Activated T-helper 17 cell treated with anti-CD3 and anti-CD28 coated beads, Interleukin-2, amount 50 U/mL, for 72 hours (primary cell): ENCODE measurements at places on chromosomes 12 and 14.

- no peaks in the 10 kb centered on the region for H3K4me1 ChIP-seq
- no peak overlapping the region for H3K4me3 ChIP-seq
- H3K27ac ChIP-seq = no peak overlapping the region
- H3K36me3 ChIP-seq = peaks cover 37% of the 10 kb centered on the region
- no peak for ATAC-seq
- no peaks in the 10 kb centered on the region for H3K27me3 ChIP-seq
These were observed 110.5 kb downstream of the TTLL5 start for GRCh38 chr14:75771595-75771994.

- no peaks in the 10 kb centered on the region for H3K27me3 ChIP-seq
- no peak overlapping the region for H3K4me3 ChIP-seq
- H3K36me3 ChIP-seq = no peaks in the 10 kb centered on the region
- H3K27ac ChIP-seq = no peak overlapping the region
These were observed 53.3 kb upstream of the LRRK2 start for GRCh38 chr12:40171501-40171900.

DNA sequence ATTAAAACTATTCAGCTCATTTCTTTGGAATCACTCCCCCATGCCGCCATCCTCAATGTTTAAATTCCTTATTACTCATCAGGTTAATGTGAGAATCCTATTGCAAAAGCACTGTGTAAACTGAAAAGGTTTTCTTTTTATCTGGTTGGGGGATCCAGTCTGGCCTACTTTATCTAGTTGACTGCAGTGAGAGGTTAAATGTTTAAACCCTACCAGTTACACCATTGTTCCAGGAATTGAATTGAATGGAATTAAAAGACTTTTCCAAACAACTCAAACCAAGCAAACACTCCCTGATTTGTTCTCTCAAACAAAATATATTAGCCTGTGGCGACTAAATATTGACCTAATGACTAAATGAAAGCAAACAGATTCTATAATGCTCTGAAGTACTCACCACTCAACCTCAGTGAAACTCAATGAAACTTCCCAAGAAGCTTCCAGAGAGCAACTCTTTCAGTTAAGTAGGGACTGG is 100.5 kb downstream of the VEZT start:
- H3K27ac ChIP-seq = no peak overlapping the region
- no peak overlapping the region for H3K4me3 ChIP-seq
- ATAC-seq = no peak
- no peaks in the 10 kb centered on the region for H3K4me1 ChIP-seq

DNA sequence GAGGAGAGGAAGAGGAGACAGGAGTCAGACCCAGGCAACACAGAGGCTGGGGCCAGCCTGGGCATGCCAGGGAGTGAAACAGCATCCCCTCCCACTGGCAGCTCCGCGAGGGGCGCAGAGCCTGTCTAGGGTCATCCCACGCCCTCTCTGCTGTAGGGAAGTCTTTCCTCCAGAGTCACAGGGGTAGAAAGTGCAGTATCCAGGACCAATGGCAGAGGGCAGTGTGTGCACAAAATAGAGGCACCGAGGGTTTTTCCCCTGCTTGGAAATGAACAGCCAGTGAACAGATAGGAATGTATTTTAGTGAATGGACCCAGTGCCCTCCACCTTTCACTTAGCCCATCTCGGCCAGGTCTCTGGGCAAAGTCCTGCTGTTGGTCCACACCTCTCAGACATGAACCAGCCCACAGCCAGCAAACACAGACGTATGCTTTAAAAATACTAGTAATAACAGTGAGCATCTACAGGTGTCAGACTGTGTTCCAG is 9.4 kb upstream of the KRT74 start:
- H3K27ac ChIP-seq = no peak overlapping the region
- peak; percentile 73 for ATAC-seq
- H3K4me1 ChIP-seq = peaks cover 10% of the 10 kb centered on the region
- no peak overlapping the region for H3K4me3 ChIP-seq
- H3K27me3 ChIP-seq = peaks cover 5% of the 10 kb centered on the region

DNA sequence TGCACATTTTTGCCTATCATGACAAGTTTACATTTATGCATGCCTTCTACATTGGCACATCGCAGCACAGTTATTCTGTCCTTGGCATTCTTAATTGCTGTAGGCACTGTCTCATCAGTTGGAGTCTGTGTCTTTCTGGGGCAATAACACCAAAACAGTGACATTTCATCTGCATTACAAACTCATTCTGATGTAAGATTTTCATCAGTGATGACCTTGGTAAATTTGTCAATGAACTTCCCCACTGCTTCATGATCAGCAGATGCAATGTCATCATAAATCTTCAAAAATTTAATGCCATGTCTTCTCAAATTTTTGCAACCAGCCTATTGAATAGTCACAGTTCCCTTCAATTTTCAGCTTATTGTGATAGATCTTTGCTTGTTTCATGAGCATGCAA is 85.5 kb downstream of the CAPZA3 start:
- H3K36me3 ChIP-seq = no peaks in the 10 kb centered on the region
- no peak overlapping the region for H3K27ac ChIP-seq
- ATAC-seq = no peak
- peaks cover 9% of the 10 kb centered on the region for H3K27me3 ChIP-seq

DNA sequence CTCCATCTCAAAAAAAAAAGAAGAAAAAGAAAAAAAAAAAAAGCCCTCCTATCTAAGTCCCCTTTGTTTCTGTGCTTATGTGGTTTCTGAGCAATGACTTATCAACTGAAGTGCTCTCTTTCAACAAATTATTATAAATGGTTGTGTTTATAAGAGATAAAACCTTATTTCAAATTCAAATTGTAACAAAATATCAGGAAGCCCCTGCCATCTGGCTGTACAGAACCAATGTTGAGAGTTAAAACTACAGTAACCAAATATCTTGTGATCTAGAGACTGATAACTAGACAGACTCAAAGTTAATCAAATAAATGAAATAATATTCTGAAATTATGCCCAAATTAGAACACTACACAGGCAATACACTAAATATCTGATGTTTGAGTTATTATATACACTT is 143.0 kb upstream of the CPNE8 start:
- H3K4me3 ChIP-seq = no peak overlapping the region
- H3K27me3 ChIP-seq = no peaks in the 10 kb centered on the region
- H3K4me1 ChIP-seq = no peaks in the 10 kb centered on the region
- no peak for ATAC-seq

DNA sequence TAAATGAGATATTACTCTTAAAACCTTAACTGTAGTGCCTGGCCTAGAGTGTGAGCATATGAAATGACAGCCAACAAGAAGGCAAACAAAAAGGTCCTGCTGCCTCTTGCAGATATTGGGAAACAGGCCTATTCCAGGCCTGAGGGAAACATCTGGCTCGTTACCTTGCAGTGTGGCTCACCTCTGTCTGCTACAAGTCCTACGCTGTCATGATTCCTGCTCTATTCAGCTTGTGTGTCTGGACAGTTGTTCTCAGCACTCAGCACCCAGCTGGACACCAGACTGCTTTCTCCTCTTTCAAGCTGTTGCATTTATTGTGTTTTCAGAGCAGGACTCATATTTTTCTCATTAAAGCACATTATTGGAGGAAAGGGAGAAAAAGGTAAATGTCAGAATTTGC is 113.5 kb downstream of the TMTC2 start:
- no peaks in the 10 kb centered on the region for H3K27me3 ChIP-seq
- no peak overlapping the region for H3K4me3 ChIP-seq
- no peak overlapping the region for H3K27ac ChIP-seq
- no peak for ATAC-seq

DNA sequence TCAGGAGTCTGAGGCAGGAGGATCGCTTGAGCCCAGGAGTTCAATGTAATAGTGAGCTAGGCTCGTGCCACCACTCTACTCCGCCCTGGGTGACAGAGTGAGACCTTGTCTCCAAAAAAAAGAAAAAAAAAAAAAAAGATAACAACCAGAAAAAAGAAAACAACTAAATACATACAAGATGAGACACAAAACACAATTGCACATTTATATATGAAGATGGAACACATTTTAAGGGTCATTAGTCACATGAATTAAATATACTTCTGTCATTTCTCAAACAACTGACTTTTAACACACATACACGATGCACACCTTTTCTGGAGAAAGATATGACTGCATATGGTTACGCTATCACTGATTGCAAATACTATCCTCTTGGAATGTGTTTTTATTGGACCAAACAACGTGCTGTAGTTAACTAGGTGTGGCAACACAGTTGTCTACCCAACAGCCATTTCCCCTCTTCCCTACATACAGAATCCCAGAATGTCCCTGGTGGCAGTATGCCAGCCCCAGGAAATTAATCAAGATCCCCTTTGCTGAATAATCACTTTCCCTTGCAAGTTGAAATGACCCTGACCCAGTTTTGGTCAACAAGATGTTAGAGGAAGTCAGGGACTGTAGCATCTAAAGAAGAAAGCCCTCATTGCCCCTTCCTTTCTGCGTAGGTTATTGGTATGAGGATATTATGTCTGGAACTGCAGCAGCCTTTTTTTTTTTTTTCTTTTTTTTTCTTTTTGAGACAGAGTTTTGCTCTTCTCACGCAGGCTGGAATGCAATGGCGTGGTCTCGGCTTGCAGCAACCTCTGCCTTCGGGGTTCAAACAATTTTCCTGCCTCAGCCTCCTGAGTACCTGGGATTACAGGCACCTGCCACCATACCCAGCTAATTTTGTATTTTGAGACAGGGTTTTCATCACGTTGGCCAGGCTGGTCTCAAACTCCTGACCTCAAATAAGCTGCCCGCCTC is 5.6 kb upstream of the MYL6B start:
- H3K27me3 ChIP-seq = no peaks in the 10 kb centered on the region
- H3K4me1 ChIP-seq = peaks cover 12% of the 10 kb centered on the region
- H3K36me3 ChIP-seq = peaks cover 43% of the 10 kb centered on the region
- H3K4me3 ChIP-seq = no peak overlapping the region

DNA sequence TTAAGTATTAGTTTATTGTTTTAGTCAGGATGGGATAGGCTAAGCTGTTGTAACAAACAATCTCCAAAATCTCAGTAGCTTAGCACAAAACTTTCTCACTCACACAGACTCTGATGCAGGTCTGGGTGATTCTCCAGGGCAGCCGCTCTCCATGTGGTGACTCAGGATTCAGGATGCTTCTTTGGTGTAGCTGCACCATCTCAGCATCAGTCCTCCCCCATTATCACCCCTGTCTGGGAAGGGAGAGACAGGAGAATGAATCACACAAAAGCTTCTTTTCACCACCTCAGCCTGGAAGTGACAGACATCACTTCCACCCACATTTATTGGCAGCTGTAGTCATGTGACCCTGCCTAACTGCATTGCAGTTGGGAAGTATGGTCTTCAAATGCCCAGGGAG is 142.3 kb downstream of the DICER1 start:
- no peak overlapping the region for H3K27ac ChIP-seq
- no peak for ATAC-seq
- no peaks in the 10 kb centered on the region for H3K36me3 ChIP-seq
- peaks cover 7% of the 10 kb centered on the region for H3K27me3 ChIP-seq
- no peak overlapping the region for H3K4me3 ChIP-seq

DNA sequence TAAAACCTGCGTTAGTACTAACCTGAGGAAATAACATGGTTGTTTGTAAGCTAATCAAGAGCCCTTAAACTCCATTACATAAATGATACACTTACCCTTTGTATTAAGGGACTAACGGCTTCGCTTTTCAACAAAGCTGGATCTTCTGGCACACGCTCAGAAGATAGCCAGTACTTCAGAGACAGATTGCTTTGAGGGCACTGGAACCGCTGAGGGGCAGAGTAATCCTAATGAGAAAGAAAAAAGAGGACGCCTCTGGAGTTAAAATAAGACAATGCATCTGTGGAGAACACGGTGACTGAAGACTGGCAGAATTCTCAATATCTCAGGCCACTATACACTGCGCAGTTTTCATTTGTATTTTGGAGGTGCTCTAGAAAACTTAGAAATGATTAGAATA is 1.5 kb upstream of the KTN1 start:
- H3K27ac ChIP-seq = peak overlapping the region; percentile 88
- H3K36me3 ChIP-seq = peaks cover 5% of the 10 kb centered on the region
- peak overlapping the region; percentile 90 for H3K4me3 ChIP-seq
- peaks cover 14% of the 10 kb centered on the region for H3K4me1 ChIP-seq
- no peak for ATAC-seq

GRCh38 chr12:22377731-22378496 is 43.4 kb upstream of the ST8SIA1 start:
- no peaks in the 10 kb centered on the region for H3K36me3 ChIP-seq
- no peak overlapping the region for H3K4me3 ChIP-seq
- H3K4me1 ChIP-seq = no peaks in the 10 kb centered on the region
- no peak for ATAC-seq
- H3K27ac ChIP-seq = no peak overlapping the region

DNA sequence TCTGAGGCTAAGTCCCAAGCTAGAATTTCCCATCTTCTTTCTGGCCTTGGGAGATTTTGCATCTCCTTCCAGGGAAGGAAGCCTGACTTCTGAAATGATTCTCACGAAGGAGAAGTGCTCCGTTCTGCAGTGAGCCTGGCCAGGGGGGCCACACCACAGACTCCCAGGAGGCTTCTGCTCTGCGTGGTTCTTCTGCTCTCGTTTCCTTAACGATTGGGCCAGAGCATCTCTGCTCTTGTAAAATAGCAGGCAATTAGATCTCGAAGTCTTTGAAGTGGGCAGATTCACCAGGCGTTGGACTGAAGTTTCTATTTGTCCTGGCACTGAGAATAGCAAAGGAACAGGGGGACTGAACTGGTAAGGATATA is 6.7 kb upstream of the BATF start:
- H3K36me3 ChIP-seq = no peaks in the 10 kb centered on the region
- H3K27ac ChIP-seq = peak overlapping the region; percentile 94
- peaks cover 48% of the 10 kb centered on the region for H3K4me1 ChIP-seq

GRCh38 chr12:42587601-42588523 is 1.7 kb downstream of the PRICKLE1 start:
- H3K36me3 ChIP-seq = no peaks in the 10 kb centered on the region
- no peak for ATAC-seq
- peak overlapping the region; percentile 58 for H3K4me3 ChIP-seq
- no peak overlapping the region for H3K27ac ChIP-seq

GRCh38 chr14:98919434-98919833 is 352.6 kb downstream of the BCL11B start:
- H3K27me3 ChIP-seq = no peaks in the 10 kb centered on the region
- H3K4me3 ChIP-seq = no peak overlapping the region
- no peak overlapping the region for H3K27ac ChIP-seq
- no peaks in the 10 kb centered on the region for H3K4me1 ChIP-seq
- no peak for ATAC-seq
- H3K36me3 ChIP-seq = no peaks in the 10 kb centered on the region

DNA sequence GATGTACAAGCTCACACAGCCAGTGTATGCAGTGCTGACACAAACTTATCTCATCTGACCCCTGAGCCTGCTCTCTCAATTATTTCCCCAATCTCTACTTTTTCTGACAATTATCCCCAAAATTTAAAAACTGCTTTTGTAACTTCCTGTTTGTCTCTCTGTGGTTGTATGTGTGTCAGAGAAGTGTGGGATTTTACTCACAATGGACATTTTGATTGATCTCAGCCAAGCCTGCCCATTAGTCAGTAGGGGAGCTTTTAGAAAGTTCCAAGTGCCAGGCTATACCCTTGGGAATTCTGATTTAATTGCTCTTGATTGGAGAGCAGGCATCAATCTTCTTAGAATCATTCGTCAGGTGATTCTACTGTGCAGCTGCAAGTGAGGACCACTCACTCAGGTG is 64.9 kb upstream of the LMNTD1 start:
- H3K27me3 ChIP-seq = peaks cover 3% of the 10 kb centered on the region
- no peak for ATAC-seq
- no peak overlapping the region for H3K4me3 ChIP-seq
- no peaks in the 10 kb centered on the region for H3K36me3 ChIP-seq
- no peaks in the 10 kb centered on the region for H3K4me1 ChIP-seq

- H3K27ac ChIP-seq = peak overlapping the region; percentile 51
- no peaks in the 10 kb centered on the region for H3K27me3 ChIP-seq
- peaks cover 10% of the 10 kb centered on the region for H3K4me1 ChIP-seq
- H3K36me3 ChIP-seq = no peaks in the 10 kb centered on the region
These were observed 650 bp downstream of the HEBP1 start for GRCh38 chr12:12999271-12999958.
